ENCODE measurements at places on chromosomes 4 and X.
A peak's percentile ranks its signal among the peaks of the same experiment; 100 is the strongest.

- peak; percentile 17 for DNase-seq
Measured at GRCh38 chr4:17492058-17492741, 19.7 kb downstream of the QDPR start.

- peak; percentile 44 for DNase-seq
Measured at GRCh38 chrX:155027509-155028066, 944 bp downstream of the FUNDC2 start.

DNA sequence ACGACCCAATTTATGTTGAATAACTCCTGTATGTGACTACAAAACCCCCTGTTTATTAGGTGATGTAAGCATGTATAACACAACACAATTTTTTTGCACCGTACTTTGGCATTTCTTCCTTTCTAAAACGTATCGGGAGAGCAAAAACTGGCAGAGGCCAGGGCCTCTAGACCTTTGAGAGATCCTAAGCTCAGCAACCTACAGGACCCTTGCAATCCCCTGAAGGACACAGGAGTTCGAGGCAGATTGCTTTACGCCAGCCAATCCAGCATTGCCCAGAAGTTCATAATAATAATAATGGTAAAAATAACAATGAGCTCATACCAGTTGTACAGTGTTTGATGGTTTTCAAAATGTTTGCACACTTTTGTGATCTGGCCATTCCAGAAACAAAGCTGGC lies 7.7 kb downstream of the NKX3-2 start:
- no peak for DNase-seq

- DNase-seq = no peak
Measured at GRCh38 chr4:100147198-100147597, 43.1 kb downstream of the DDIT4L start.

DNA sequence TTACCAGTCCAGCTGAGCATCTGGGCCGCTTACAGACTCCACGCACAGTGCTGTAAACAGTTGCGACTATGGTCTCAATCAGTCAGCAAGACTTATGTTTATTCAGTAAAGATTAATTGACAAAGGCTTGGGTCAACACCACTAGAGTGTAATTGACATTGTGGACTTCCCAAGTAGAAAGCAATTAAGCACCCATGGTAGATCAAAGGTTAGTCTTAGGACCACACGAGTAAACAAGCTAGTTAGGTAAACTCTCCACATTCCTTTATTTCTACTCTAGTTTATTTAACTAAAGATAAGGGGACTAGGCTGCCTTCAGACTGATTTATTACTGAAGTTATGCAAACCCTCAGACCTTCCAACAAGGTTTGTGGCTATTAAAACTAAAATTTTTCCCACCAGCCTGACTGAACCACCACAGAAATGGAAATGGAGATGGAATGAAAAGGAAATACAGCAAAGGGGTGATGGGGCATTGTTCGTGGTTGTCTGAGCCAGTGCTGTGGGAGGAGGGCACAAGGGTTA lies 44.2 kb downstream of the MTHFD2L start:
- no peak for DNase-seq

GRCh38 chrX:19795307-19795706 lies 92.1 kb downstream of the SH3KBP1 start:
- DNase-seq = no peak

DNA sequence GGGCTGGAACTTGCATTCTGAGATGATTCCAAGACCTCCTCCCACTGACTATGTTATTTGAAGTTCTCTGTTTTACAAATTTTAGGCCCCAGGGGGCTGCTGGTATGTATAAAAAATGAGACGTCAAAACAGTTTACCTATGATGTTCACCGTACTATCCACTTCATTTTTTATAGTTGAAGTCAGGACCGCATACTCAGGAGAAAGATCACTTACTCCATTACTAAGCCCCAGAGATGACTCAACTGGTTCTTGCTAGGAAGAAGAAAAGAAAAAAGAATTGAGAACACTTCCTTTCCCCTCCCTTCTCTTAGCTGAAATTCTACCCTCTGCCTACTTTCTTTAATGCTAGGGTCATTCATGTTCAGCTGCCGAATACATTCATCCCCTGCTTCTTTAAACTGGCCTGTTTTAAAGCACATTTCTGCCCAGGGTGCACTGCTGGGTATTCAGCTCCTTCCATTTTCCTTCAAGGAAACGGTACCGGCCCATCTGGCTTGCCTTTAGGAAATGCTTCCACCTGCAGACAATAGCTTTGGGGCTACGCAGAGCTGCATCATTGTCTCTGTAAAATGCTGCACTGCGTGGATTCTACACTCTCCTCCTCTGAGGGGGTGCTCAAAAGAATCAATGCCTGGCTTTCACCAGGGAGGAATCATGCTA lies 66.2 kb downstream of the IRF2 start:
- peak; percentile 24 for DNase-seq

DNA sequence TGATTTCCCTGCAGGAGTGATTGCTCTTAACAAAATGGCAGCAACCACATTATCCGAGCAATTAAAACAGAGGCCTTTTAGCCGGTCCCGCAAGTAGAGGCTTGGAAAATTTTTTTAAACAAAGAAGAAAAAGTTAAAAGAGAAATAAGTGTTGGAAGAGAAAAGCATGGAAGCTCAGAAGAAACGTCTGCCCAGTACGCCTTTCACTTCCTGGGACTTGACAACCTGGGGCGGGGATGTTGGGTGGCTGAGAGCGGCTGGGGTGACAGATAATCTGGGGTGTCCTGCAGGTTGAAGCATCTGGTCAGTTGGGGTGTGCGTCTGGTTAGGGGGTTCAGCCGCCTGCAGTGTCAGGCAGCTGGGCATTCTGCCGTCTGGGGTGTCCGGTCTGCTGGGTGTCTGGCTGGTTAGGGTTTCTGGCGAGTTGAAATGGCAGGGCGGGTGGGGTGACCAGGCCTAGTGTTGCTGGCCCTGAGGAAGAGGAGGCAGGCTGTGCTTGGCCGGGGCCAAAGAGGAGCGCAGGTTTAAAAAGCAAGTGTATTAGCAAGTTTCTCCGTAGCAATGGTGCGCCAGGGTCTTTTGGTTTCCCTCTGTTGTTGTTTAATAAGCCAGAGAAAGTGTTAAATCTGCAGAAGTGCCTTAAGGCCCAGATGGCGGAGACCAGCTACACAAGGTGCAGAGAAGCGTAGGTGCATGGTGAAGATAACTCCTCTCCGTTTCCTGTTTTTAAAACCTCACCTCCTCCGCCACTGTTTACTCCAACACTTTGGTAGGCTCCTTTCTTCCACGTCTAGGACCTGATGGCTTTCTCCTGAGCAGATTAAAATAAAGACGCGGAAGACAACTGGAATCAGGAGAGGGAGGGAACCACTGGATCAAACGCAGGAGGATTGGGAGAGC lies 5.6 kb downstream of the HAND2 start:
- DNase-seq = no peak

GRCh38 chr4:158783785-158784184 lies 15.0 kb downstream of the FNIP2 start:
- peak; percentile 50 for DNase-seq

DNA sequence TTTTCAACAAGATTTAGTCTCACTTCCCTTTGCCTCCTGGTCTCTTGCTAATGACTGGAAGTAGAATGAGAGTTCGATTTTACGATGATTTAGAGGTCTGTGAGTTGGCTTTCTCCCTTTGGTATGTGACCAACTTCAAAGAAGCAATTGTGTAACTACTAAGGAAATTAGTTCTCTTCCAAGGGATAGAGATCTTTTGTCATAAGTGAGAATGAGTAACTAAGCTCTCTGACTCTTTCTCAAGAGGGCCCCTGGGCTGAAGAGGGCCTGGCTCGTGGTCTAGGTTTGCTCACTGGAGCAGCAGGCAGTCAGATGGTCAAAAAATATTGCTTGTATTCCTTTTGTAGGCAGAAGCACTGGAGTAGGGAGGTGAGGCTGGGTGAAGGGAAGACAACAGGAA lies 176.3 kb downstream of the ENOX2 start:
- peak; percentile 59 for DNase-seq

DNA sequence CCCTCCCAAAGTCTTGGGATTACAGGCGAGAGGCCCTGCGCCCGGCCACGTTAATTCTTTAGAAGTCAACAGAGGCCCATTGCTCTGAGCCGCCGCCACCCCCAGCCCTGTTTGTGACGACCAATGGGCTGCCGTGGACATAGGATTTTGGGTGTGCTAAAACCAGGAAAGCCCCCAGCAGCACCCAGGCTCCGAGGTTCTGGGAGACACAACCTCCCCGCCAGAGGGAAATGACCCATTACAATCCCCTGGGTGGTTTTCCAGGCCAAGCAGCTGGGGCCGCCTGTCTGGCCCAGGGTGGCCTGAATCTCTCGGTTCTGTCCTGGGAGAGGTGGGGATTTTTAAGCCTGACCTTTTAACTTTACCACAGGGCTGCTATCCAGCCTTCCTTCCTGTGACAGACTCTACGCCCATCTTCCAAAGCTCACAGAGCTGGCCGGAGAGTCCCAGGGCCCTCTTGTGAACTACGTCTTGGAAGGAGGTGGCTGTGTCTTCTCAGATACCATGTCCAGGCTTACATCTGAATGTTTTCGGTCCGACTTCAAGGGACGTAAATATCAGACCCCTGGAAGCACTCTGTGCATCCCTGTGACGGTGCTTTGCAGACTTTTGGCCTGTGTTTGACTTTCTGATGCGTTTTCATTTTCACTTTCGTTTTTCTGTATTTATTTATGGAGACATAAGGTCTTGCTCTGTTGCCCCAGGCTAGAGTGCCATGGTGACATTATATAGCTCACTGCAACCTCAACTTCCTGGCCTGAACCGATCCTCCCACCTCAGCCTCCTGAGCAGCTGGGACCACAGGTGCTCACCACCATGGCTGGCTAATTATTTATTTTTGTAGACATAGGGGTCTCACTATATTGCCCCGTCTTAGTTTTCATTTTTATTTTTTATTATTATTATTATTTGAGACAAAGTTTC lies 36.0 kb downstream of the P2RY8 start:
- peak; percentile 83 for DNase-seq

GRCh38 chr4:112279025-112279881 lies 6.5 kb downstream of the TIFA start:
- DNase-seq = no peak

- DNase-seq = peak; percentile 65
Measured at GRCh38 chr4:6768539-6768905, 14.0 kb upstream of the KIAA0232 start.

GRCh38 chr4:152606753-152607152 lies 70.9 kb upstream of the FBXW7 start:
- no peak for DNase-seq

GRCh38 chr4:155568641-155569220 lies 97.9 kb upstream of the GUCY1A1 start:
- DNase-seq = no peak

- DNase-seq = peak; percentile 11
Measured at GRCh38 chr4:41213625-41214135, 662 bp downstream of the APBB2 start.

DNA sequence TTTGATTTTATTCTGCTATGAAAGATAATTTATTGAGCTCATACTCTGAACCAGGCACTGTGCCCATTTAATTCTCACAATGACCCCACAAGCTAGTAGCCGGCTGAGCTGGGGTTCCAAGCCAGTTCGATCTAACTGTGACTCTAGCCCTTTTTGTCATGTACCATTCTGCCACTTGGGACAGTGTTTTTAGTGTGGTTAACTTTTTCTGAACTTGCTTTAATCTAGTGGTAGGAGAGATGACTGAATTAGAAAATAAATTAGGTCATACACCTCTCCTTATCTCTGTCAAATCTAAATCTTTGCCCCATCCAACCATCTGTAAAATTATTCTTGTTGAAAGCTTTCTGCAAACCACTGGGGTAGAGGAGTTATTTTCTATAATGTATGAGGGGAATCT lies 136.0 kb downstream of the CBR4 start:
- DNase-seq = no peak

DNA sequence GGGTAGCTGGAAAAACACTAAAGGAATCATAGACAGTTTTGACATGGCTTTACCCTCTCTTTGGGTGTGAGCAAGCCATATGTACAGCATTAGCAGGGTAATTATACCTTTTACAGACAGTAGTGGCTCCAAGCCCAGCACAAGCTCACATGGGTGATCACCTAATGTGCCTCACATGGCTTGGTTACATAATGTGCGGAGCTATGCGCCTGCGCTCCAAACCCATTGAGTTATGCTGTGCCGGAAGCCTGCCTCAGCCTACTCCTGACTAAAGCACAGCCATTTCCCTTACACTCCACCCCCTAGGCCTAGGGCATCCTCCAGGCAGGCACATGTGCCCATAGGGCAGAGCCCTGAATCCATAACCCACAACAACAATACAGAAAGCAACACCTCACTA lies 6.5 kb upstream of the TSPAN5 start:
- DNase-seq = no peak

- peak; percentile 91 for DNase-seq
Measured at GRCh38 chr4:15333692-15334633, 93.9 kb upstream of the C1QTNF7 start.

DNA sequence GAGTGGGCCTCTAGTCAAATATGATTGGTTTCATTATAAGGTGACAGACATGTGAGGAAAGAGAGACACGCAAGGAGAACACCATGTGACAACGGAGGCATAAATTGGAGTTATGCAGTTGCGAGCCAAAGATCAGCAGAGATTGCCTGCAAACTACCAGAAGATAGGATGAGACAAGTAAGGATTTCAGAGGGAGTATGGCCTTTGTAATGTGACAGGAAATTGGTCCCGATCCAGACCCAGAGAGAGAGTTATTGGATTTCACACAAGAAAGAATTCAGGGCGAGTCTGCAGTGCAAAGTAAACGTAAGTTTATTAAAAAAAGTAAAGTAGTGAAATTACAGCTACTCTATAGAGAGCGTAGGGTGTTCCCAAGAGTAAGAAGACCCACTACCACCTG lies 35.7 kb upstream of the NDST4 start:
- DNase-seq = no peak

DNA sequence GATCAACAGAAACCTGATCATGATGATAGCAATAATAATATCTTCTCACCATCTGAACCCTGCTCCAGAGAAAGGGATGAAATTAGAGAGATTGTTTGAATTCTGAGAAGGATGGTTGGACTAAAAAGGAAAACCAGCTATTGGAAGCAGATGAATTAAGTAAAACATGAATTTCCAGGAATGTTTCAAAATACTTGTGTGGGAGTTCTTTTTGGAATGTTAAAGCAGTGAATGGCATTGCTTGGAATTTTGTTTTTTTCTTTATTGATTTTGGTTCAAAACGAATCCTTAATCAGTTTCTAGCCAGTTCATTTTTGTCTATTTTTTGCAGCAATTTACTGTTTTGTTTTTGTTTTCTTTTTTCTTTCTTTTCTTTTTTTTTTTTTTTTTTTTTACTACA lies 150.3 kb downstream of the NHS start:
- no peak for DNase-seq

GRCh38 chrX:22758807-22759481 lies 240.8 kb upstream of the DDX53 start:
- no peak for DNase-seq

DNA sequence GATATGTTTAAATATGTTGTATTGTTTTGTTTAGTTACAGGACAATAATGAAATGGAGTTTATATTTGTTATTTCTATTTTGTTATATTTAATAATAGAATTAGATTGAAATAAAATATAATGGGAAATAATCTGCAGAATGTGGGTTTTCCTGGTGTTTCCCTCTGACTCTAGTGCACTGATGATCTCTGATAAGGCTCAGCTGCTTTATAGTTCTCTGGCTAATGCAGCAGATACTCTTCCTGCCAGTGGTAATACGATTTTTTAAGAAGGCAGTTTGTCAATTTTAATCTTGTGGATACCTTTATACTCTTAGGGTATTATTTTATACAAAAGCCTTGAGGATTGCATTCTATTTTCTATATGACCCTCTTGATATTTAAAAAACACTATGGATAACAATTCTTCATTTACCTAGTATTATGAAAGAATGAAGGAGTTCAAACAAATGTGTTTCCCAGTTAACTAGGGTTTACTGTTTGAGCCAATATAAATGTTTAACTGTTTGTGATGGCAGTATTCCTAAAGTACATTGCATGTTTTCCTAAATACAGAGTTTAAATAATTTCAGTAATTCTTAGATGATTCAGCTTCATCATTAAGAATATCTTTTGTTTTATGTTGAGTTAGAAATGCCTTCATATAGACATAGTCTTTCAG lies 26.9 kb downstream of the NUDT6 start:
- no peak for DNase-seq
